ENCODE measurements at places on chromosomes 5 and 9.

DNA sequence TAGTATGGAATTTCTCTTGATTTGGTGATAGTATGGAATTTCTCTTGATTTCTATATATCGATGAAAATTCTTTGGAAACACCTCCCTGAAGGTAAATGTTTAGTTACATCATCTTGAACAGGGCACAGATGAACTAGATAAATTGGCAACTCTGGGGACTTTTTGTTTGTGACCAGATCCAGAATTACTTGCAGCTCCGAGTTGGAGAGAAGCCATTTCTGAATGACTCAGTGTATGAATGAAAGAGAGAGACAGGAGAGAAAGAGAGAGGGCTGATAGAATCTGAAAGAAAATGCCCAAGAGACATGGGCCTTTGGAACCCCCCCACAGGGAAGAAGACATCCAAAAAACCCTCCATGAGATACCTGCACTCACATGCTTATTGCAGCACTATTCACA lies 14.1 kb downstream of the TNFSF15 start:
- no peak for DNase-seq

- no peak for DNase-seq
Measured at GRCh38 chr5:164721116-164721515, 1215.7 kb downstream of the MAT2B start.

- DNase-seq, result no peak
Measured at GRCh38 chr9:71303351-71303750, 181.9 kb upstream of the TRPM3 start.

GRCh38 chr5:32975656-32976375 lies 264.7 kb downstream of the NPR3 start:
- no peak for DNase-seq

GRCh38 chr5:108420755-108421154 lies 38.9 kb upstream of the FBXL17 start:
- no peak for DNase-seq

DNA sequence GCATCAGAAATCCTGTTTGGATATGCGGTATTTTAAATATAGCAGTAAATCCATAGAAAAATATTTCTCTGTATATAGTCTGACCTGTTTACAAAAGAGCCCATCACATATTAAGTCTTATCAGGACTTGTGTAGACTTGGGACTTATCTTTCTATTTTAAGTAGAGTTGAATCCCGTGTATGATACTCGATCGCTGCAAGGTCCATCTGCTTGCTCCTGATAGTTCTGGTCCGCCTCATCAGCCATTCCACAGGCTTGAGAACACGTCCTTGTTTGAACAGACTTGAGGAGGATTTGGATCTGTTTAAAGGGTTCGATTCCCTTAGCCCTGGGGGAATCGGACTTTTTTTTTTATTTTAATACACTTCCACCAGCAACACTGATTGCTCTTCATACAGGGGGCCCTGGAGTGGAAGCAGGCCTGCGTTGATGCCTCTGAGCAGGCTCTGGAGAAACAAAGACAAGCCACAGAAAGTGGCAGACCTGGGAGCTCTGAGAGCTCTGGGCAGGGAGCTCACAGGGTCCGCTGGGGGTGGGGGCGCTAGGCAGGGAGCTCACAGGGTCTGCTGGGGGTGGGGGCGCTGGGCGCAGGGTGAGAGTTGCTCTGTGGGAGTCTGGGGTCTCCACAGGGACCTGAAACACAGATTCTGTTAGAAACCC lies 112.2 kb downstream of the MVB12B start:
- no peak for DNase-seq

GRCh38 chr9:35861161-35861897 lies 8.9 kb downstream of the OR13J1 start:
- DNase-seq, result no peak

DNA sequence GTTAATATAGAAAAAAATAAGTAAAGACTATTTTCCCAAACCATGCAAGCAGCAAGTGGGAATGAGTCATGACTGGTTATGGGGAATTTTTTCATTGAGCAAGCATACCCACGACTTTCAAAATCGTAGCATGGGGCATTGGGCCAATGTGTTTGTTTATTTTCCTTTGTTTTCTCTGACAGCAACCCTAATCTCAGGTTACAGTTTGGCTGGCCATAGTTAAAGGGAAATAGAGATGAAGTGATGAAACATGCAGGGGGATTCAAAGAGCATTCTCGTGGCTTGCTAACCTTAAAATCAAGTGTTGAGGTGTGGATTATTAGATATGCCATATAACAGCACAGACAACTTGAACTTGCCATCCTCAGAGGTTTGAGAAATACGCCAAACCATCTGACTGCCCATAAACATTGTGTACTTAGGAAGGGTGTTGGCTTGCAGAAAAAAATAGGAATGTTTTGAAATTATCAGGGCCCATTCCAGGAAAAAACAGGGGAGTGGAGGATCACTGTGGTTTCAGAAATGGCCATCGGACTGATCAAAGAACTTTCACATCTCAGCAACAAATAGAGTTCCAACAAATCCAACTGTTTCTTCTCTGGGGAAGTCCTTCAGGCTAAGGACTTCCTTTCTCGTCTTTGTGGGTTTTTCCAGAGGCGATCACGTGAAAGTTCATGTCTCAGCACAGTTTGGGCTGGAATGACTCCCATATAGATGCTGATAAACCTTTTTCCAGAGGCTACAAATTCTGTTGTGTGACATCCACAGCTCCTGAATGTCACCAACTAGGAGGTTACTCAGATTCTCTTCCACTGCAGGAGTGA lies 259.1 kb downstream of the SYK start:
- no peak for DNase-seq

DNA sequence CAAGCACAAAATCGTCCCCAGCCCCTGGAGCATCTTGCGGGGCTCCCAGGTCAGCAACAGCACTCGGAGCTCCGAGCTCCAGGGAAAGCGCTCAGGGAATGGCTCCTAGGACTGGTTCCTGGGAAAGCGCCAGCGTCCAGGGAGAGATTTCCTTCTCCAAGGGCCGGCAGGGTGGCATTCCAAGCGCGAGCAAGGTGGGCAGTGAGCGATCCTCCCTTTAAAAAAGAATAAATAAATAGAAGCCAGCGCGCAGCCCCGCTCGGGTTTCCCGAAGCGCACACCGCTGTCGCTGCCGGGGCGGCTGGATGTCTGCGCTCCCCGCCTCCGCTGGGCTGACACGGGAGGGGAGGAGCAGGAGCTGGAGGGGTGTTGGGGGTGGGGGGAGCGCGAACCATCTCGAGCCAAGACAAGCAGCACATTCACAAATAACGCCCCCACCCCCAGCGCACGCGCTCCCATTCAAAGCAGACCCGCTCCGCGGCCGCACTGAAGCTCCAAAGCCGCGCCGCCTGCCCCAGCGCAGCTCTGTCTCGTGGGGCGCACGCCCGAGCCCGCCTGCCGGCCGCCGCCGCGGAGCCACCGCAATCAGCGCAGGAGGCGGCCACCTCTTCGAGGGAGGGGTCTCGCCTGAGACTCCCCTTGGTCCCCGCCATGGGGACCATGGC lies 327.4 kb downstream of the SH3GL2 start:
- DNase-seq, result no peak

GRCh38 chr9:108586471-108587139 lies 269.2 kb downstream of the ACTL7B start:
- DNase-seq, result no peak

DNA sequence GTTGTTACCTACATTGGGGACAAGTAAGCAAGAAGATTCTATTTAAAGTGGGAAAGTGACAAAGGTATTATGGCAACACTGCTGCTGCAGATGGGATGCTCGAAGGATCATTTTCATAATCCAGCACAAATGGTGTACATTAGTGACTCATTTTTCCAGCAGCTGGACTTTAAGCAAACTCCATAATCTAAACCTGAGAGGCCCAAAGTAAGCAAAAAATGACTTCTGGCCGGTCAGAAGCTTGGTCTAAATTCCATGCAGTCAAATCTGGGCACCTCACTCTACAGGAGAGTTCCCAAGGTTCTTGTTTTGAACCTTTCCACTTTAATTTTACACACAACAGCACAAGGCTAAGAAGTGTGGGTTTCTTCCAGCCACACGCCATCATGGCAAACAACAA lies 43.6 kb upstream of the TRAF1 start:
- no peak for DNase-seq

GRCh38 chr9:133969681-133970580 lies 22.2 kb downstream of the VAV2 start:
- no peak for DNase-seq

- DNase-seq, result no peak
Measured at GRCh38 chr5:6581090-6581489, 51.8 kb downstream of the NSUN2 start.

- DNase-seq, result no peak
Measured at GRCh38 chr9:128251732-128252100, 24.1 kb downstream of the GOLGA2 start.

DNA sequence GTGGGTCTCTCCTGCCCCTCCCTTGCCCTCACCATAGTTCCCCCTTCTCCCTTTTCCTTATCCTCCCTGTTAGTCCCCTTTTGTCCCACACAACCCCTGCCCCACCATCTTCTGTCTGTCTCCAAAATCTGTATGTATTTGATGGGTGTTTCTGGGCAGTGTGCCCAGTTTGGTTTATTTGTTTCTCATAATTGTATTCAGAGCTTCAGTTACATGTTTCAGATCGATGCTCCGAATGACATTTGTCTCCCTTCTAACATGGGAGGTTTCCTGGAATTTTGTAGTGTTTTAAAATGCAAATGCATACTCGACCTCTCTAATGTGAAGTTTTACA lies 22.2 kb downstream of the FBXL7 start:
- no peak for DNase-seq

GRCh38 chr5:132293992-132294727 lies at the start of gene SLC22A4:
Gene SLC22A4 (plus strand): TSS chr5:132294394. CDS start chr5:132294617, 223 bp downstream.
- peak; percentile 59 for DNase-seq

- DNase-seq, result no peak
Measured at GRCh38 chr9:79213417-79214125, 358.2 kb upstream of the TLE4 start.

DNA sequence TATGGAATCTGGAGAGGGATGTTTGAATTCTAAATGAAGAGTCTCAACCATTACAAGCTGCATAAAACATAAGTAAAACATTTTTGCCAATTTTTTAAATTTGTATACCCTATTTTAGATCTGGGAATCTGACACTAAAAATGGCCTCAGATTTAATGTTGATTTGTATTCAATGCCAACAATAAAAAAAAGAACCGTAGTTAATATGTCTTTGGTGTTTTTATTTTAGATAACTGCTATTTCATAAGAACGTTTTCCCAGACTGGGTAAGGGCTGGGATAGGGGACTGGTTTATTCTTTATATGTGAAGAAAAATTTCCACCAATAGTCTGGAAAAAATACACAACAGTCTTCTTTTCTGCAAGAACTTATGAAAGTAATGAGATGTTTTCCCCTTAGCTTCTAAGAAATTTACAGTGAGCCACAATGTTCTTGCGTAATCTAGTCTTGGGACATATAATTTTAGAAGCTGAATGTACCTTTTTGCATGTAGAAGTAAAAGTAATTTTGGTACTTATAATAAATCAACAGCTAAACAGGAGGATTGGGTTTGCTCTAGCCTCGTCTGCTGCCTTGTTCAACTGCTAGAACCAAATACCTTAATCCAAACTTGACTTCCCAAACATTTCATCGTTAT lies 244.6 kb upstream of the EFNA5 start:
- no peak for DNase-seq

DNA sequence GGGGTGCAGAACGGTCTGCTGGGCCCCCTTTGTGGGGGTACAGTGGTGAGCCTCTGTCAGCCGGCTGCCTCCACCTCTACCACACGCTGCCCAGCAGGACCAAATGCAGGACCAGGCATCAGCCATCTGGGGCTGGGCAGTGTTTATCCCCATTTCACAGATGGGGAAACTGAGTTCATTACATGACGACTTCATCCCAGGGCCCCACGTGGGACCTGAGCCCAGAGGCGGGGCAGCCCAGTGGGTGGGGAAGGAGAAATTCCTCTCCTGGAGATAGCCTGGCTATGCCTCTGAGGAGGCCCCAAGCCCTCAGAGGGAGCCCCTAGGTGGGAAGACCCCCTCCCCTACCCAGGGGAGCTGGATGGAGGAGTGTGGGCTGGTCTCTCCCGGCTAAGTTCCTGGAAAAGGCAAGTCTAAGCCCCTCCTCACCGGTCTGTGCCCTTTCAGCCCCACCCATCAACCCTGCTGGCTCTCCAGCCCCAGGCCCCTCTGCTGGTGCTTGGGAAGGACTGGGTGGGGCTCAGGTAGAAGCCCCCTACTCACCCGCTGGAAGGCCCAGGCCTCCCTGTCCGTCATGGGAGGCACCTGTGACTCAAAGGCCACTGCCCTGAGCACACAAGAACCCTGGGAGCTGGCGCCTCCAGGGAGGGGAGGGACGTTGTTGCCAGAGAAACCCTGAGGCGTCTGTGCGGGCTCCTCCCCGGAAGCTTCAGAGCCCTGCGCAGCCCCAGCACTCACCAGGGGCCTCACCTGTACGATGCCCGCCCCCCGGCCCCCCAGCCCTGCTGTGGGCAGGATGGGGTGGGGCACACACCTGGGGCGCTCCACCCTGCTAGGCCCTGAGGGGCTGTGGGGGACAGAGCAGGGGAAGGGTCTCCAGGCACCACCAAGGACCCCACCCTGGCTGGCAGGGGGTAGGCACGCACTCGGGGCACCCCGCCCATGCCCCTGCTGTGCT lies 7.4 kb upstream of the CCDC187 start:
- no peak for DNase-seq

DNA sequence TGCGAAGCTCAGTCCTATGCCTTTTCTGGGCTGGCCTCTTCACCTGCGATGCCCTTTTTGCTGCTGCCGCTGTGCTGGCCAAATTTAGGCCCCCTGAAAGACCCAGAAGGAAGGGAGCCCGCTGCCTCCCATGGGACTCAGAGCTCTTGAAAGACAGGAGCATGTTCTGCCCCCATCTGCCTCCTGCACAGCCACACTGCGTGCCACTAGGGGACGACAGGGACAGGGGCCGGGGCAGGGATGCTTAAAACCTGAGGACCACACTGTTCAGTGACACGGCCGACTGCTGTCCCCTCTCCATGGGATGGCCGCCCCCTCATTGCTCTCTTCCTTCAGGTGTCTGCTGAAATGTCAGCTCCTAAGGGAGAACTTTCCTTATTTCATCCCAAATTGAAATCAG lies 132.4 kb downstream of the ADAMTS2 start:
- DNase-seq, result no peak

DNA sequence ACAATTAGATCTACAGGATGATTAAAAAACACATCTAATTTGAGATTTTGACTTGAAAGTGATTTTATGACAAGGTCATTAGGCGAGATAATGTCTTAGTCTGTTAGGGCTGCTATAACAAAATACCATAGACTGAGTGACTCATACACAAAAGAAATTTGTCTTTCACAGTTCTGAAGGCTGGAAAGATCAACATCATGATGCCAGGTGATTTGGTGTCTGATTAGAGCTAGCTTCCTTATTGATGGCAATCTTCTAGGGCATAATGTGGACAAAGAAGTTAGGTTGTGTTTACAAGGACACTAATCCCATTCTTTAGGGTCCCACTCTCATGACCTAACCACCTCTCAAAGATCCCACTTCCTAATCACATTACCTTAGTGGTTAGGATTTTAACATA lies 256.7 kb downstream of the TUSC1 start:
- DNase-seq, result no peak

GRCh38 chr9:127290561-127291065 lies 26.0 kb downstream of the GARNL3 start:
- DNase-seq, result no peak

DNA sequence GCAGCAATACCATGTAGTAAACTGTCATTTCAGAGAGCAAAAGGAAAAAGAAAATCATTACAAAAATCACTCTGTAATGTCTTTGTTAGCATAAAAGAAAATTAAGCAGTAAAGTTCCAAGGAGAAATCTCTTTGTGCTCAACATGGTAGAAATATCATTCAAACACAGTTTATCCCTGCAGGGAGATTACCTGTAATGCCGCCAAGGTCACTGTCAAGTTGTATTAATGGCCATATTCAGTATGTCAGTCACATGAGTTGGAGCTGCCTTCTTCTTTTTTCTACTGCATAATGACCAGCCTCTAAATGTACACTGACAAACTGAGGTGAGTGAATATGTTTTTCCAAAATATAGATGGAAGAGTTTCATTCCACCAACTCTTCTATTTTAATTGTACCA lies 36.5 kb downstream of the MEF2C start:
- no peak for DNase-seq

All from activated T-cell treated with anti-CD3 and anti-CD28 coated beads for 1 hour (primary cell).